ENCODE measurements at places on chromosomes 16 and 17.

DNA sequence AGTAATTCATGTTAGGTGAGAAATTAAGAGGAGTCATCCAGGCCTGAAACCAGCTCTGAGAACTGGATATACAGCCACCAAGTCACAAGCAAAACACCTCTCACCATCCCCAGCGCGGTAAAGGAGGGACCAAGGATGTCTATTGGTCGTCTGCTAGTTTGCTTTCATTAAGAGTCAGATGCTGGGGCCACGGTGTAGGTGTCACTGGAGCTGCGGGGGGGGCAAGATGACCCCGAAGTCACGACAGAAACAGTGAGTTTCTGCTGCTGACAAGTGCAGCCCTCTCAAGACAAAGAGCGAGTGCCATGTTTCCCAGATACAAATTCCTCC, 790 bp downstream of the NCBP3 start:
- DNase-seq = no peak

DNA sequence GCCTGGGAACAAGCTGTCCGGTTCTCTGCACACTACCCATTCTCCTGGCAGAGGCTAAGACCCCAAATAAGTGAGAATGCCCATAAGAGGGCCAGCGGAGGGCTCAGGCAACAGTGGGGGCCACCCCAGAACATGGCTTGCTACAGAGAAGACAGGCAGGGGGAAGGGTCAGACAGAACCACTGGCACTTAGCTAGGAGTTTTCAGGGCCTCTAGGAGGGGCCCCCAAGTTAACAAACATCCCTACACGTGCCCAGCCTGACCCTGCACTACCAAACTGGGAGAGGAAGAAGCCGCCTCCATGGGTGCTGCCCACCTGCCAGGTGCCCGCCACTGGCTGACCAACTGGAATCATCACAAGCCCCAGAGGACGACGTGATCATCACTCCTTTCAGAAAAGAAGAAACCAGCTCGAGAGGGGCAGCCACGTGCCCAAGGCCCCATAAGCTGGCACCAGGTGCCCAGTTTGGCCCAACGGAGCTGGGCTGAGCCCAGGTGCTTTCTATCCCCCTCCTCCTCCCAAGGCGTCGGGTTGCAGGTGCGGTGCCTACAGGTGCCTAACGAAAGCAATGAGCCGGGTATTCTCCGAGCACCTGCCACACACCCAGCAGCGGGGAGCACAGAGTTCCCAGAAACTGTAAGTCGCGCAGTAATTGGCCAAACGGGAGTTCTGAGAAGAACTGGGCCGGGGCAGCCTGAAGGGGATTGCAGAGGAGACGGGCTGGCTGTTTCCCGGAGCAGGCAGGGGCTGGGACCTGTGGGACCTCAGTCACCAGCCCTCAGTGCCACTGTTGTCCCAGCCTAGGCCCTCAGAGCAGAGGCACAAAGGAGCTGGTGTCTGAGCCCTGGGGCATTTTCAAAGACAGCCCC, 13.2 kb downstream of the RPH3AL start:
- no peak for DNase-seq

- no peak for DNase-seq
These were observed 61.6 kb upstream of the CLEC3A start for GRCh38 chr16:77960766-77961165.

DNA sequence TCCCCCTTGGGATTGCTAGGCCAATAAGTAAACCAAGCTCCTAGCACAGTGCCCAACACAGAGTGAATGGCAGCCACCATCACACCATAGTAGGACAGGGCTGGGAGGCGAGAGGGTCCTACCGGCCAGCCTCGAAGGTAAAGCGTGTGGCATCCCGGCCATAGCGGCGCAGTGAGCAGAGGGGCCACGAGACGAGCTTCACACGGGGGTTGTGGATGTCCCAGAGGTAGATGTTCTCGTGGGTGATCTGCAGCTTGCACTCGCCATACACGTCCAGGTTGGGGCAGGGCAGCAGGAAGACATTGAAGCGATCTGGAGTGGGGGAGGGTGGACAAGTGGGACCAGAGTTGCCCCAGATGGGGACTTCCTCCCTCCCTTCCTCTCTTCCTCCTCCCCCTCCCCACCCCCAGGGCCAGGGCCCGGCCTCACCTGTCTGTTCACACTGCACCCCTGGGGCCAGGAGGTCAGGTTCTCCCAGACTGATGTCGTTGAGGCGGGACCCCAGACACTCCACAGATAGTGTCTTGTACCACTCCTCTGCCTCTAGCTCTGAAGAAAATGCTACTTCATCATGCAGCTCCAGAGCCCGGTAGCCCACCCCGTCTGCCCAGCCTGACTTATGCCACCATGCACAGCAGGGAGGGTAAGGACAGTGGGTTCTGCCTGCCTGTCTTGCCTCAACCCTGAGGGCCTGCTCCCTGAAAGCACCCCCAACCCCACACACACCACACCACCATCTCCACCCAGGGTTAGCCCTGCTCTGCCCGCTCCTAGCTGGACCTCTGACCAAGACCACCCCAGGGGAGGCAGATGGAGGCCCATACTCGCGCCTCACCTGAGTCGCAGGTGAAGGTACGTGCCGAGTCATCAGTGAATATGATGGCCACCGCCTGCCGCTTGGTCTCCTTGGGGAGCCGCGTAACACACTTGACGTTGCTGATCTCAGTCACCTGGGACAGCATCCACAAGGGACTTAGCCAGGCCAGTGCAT, 11.3 kb downstream of the DOK4 start:
- DNase-seq = no peak

DNA sequence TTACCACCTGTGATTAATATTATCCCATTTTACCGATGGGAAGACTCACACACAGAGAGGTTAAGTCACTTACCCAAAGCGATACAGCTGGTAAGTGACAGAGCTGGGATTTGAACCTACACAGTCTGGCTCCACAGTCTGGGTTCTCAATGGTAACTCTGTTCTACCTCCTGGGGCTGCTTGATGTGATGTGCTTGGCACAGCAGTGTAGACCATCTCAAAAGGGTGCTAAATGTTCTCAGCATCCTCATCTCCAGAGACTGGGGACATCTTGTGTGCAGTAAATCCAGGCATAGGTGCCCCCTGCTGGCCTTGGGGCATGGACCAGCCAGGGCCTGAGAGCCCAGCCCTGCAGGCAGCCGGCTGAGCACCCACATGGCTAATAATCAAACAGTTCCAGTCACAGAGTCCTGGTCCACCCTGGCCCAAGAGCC, 15.4 kb upstream of the KATNB1 start:
- DNase-seq = no peak

- DNase-seq = peak; percentile 20
These were observed 41.3 kb downstream of the GAS7 start for GRCh38 chr17:10156948-10157607.

GRCh38 chr16:27922433-27922832, 141.1 kb downstream of the GSG1L start:
- DNase-seq = no peak

- no peak for DNase-seq
These were observed 7.3 kb upstream of the SREBF1 start for GRCh38 chr17:17844079-17844478.

GRCh38 chr16:27238016-27238587, 30.5 kb downstream of the NSMCE1 start:
- peak; percentile 35 for DNase-seq

- DNase-seq = no peak
These were observed 33.9 kb upstream of the MEAK7 start for GRCh38 chr16:84538222-84538840.

DNA sequence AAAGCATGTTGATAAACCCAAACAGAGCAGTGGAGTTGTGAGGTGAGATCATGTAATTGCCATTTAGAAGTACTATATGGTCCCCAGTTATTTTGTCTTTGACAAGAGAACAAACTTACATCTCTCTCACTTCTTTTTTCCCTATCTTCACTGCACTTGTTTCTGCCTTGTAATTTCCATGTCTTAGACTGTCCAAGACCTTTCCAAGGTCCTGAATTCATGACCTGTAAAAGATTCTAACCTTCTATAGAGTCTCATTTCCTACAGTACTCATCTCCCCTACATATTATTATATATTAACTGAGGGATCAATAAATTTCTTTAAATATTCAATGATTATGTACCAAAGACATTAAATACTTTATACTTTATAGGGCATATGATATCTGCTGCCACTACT, 295.3 kb upstream of the KIF2B start:
- no peak for DNase-seq

DNA sequence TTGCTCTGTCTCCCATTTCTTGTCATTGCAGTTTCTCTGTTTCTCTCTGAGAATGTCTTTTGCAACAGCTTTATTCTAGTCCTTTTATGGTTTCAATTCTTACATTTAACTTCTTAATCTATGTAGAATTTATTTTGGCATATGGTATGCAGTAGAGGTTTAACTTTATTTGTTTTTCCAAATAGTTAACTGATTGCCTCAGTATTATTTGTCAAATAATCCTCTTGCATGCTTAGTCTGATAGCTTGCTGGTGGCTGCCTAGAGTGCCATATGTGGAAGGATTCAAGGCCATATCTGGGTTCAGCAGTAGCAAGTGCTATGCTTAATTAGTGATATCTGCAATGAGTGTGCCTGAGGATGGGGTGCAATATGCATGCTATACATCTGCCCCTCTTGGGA, 6.9 kb downstream of the SNTB2 start:
- DNase-seq = no peak

- DNase-seq = no peak
These were observed 3.1 kb downstream of the EVI2A start for GRCh38 chr17:31318298-31318801.

- DNase-seq = peak; percentile 54
These were observed 118.0 kb upstream of the ZNF469 start for GRCh38 chr16:88264641-88265285.

DNA sequence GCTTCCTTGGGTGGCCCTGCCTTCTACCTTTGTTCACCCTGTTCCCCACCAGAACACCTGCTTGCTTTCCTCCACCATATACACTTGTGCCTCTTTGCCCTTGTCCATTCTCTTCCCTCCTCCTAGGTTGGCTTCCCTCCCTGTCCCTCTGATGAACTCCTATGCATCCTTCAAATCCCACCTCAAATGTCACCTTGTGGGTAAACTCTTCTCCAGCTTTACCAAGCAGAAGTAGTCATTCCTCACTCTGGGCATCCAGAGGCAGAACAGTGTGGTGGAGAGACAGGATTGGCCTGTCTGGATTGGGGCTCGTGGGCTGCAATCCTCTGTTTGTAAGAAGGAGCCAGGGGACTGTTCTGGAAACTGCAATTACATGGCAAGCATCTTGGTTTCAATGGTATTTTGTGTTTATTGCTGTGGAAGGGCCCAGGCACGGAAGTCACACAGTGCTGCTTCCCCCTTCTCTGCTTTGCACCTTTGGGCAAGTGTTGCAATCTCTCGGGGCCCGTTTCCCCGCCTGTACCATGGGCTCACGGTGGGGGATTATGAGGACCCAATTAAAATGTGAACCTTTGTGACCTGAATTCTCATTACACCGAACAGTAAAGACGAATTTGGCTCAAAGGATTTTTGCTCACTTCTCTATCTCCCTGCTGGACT, 21.9 kb upstream of the NXPH3 start:
- DNase-seq = no peak

DNA sequence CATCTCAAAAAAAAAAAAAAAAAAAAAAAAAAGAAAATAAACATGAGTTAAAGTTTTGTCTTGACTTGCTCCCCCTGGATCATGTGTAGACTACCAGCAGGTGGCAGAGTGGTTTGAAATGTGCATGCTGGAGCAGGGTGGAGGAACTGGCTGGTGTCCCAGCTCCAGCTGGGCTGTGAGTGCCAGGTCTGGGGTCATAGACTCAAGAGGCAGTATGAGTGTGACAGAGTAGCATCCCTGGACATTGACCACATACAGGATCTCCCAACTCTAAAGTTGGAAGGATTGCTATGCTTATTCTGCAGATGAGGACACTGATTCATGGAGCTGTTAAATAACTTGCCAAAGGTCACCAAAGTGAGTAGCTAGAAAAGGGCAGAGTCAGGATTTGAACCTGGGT, 198.0 kb upstream of the MPHOSPH6 start:
- no peak for DNase-seq

GRCh38 chr16:24332178-24332577, 76.0 kb downstream of the CACNG3 start:
- no peak for DNase-seq

DNA sequence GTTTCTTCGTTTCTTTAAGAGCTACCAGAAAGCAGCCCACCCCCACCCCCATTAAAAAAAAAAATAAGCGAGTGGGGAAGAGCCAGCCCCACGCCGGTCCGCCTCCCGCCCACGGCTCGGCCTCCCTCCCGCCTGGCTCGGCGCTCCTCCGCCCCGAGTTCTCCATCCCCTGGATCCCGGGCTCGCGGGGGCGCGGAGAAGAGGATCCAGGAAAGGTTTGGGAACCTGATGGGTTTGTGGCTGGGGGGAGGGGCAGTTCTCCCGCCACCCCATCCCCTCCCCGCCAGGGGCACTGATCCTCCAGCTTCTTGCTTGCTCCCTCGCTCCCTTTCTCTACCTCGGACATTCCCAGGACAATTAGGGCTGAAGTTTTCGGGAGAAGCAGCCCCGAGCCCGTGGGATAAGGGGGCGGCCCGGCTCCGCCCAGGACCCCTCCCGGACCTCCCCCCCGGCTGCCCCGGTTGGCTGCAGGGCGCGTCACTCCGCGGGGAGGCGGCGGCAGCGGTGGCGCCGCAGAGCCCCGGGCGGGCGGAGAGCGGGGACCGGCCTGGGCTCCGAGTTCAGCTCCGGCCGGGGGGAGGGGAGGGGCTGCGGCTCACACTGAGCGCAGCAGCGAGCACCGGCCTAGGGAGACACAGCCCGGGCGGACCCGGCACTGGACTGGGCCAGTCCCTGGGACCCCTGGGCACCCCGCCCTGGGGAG, 1.0 kb upstream of the SALL1 start:
- DNase-seq = no peak

- no peak for DNase-seq
These were observed 20.1 kb upstream of the ALDH3A1 start for GRCh38 chr17:19768046-19768782.

- no peak for DNase-seq
These were observed 2.4 kb downstream of the MBTD1 start for GRCh38 chr17:51257150-51258081.

GRCh38 chr16:47043200-47043599, 69.7 kb upstream of the DNAJA2 start:
- DNase-seq = no peak

DNA sequence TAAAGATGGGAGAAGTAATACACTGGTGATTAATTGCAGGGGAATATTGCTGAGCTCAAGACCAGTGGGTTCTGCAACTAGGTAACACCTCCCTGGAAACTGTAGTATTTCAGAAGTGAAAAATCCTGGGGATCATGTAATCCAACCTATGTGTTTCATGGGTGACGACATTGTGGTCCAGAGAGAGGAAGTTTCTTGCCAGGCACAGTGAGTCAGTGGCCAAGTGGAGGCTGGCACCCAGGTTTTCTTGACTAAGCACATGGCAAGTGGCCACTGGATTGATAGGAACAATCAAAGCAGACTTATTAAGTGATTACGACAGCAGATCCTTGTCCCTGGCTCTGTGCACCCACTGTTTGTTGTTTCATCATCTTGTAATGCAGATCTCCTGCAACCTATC, 14.6 kb upstream of the CIITA start:
- no peak for DNase-seq

DNA sequence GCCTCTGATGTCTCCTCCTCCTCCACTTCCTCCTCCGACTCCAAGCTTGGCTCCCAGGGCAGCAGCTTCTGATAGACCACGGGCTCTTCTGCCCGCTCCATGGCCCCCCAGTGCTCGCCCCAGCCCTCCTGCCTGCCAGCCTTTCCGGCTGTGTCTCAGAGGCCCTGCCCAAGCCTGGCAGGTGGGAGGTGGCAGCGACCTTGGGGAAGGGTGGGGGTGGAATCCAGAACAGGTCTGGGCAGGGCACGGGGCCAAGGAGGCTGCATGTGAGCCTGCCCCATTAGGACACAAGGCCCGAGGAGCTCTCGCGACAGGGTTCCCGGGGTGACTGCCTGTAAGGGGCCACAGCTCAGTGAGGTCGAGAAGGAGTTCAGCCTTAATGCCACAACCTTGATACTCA, at the start of gene GGT6:
Gene GGT6, minus strand, starts transcription at position 157 of the 400 bp plus-strand sequence. Its CDS starts 56 bp downstream, at position 101.
- DNase-seq = no peak

GRCh38 chr17:68461122-68461539, 3.8 kb upstream of the WIPI1 start:
- DNase-seq = no peak
